ENCODE measurements at places on chromosomes 1 and 21.

- no peak for DNase-seq
These were observed 59.0 kb downstream of the ALPL start for GRCh38 chr1:21568006-21568746.

- DNase-seq = no peak
These were observed 32.4 kb downstream of the PSMG1 start for GRCh38 chr21:39150877-39151276.

- no peak for DNase-seq
These were observed 46.7 kb upstream of the ITPKB start for GRCh38 chr1:226785805-226786204.

DNA sequence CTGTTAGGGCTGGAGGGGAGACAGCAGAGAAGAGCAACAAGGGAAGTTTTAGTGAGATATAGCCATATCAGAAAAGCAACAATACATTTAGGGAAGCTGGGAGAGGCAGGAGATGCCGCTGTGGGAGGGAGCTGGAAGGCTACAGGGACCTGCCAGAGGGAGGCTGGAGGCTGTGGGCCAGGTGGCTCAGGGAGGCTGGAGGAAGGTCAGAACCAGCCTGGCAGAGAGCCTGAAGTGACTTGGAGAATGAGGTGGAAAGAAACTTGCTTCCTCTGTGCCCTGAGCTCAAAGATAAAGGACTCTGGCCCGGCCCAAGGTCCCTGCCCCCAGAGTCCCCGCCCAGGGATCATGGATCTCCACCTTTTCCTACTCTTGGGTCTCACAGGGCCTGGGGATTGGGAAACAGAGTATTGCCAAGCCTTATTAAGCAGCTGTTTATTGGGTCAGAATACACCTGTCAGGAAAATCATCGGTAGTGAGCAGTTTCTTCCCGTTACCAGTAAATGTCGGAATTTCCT, 85.9 kb downstream of the KIF26B start:
- DNase-seq = no peak

- no peak for DNase-seq
These were observed 18.8 kb downstream of the PTPRC start for GRCh38 chr1:198657550-198658064.

- DNase-seq = no peak
These were observed 447.5 kb downstream of the NEGR1 start for GRCh38 chr1:71834601-71835441.

- no peak for DNase-seq
These were observed 384.9 kb downstream of the NCAM2 start for GRCh38 chr21:21383126-21383525.

DNA sequence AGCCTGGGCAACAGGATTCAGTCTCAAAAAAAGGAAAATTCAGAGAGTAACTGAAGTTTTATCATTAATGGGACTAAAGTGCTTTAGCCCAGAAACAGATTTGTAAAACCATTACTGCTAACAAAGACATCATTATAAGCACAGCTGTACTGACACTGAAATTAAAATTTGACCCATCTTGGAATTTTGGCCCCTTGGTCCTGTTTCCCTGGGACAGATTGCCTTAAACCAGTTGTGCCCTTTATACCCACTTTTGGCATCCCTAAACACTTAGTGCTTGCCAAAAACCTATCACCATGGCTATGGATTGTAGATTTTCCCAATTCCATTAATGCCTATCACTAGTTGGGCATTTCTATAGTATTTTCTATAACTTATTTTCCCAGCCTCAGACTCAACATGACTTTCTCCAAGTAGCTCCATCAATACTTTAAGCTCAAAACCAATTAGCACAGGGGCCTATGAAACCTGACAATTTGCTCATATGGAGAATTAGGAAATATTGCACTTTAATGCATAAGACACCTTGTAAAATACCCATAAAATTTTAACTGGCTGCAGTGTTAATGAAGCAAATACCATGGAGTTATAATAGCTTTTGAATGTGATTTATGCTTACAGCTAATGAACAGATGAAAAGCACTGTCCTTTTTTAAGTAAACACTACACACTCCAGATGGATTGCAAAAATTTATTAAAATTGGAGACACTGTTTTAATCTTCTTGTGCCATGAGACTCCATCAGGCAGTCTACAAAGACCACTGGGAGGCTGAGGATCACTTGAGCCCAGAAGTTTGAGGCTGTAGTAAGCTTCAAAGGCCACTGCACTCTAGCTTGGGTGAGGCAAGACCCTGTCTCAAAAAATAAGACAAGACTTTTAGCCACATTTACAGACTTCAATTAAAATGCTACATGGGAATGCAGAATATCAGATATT, 4.3 kb downstream of the GAS5 start:
- no peak for DNase-seq

DNA sequence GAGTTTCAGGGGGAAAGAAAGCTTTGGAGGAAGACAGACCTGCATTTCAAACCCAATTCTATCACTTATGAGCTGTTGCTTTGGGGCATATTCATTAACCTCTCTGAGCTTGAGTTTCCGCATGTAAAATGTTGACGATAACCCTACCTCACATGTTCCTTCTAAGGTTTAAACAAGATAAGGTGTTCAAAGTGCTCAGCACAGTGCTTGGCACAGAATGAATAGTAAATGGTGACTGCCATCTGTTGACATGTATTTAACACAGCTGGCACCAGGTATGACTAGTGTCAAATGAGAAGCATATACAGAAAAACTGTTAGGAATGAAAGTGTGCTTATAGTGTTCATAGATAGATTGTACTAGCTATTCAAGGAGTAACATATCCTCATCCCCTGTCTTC, 155.5 kb downstream of the PTGER3 start:
- no peak for DNase-seq

GRCh38 chr1:212452323-212453155, 19.8 kb downstream of the NENF start:
- no peak for DNase-seq

DNA sequence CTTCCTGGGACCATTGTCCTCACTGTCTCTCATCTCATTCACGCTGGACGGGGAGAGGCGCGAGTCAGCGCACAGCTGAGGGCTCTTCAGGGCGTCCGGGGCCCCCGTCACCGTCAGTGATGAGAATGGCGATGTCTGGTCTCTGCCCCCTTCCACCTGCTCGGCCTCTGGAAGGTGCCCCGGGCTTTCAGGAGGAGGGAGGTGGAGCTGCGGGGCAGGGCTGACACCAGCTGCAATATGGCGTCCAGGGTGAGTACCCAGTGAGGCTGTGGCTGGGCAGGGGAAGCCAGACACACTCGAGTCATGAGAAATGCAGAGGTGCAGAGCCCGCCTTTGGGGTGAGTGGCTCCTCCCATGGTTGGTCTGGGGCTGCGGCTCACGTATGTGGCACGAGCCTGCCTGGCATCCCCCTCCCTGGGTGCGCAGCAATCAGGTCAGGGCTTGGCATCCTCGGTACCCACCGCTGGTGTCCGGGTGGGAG, 15.1 kb downstream of the MORN1 start:
- DNase-seq = no peak

DNA sequence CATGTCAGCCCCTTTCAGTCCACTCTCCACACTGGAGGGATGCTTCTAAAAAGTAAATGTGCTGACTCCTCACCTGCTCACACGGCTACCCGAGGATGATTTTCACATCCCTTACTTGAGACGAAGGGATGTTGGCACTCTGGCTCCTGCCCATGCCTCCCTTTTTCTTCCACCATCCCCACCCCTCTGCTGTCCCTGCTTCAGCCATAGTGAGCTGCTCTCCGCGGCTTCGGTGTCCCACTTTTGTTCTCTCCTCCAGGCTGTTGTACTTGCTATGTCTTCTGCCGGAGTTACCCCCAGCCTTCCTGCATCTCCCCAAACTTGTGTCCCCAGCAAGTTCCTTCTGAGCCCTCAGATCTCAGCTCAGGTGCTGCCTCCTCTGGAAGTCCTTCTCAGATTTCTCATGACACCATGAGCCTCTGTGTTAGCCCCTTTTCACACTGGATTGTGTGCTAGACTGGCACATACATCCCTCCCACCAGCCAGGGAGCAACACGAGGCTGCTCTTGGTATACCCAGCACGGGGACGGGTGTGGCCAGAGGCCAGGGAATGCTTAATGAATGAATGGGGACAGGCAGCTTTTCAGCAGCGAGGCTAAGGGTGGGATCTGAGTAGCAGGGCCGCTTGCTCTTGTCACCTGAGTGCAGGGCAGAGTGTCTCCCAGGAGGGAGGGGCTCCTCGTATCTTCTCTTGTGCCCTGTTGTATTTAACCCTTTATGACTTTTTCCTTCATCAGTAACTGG, 1.3 kb downstream of the ACOT11 start:
- no peak for DNase-seq

GRCh38 chr1:236181059-236181458, 38.7 kb downstream of the GPR137B start:
- DNase-seq = no peak

DNA sequence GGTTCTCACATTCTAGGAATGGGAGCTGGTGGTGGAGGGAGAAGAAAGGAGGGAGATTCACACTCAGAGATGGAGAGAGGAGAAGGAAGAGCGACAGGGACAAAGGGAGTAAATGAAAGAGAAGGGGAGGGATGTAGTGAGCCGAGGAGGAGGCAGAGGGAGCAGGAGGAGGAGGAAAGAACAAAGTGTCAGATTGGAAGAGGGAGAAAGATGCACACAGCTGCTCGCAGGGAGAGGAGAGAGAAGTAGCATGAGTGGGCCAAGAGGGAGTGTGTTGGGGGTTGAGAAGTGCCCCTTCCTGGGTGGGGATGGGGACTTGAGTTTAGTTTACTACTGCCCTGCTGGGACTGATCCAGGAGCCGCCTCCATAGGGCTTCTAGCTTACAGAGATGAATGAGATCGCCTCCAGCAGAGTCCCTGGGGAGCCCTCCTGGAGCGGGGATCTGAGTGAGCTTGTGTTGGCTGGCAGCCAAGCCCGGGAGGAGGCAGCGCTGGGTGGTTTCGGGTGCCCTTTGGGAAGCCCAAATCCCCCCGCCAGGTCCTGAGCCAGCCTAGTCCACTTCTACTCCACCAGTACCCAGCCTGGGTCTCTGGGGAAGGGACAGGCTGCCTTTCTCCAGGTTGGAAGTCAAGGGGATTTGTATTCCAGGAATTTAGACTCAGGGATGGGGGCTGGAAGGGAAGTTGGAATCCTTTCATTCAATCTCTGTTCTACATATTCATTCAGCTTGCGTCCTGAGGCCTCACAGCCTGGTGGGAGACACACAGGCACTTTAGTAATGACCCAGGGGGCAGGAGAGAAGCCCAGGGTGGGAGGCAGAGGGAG, 20.9 kb downstream of the PTPRU start:
- no peak for DNase-seq

GRCh38 chr1:15100121-15100879, 53.2 kb upstream of the TMEM51 start:
- DNase-seq = no peak

DNA sequence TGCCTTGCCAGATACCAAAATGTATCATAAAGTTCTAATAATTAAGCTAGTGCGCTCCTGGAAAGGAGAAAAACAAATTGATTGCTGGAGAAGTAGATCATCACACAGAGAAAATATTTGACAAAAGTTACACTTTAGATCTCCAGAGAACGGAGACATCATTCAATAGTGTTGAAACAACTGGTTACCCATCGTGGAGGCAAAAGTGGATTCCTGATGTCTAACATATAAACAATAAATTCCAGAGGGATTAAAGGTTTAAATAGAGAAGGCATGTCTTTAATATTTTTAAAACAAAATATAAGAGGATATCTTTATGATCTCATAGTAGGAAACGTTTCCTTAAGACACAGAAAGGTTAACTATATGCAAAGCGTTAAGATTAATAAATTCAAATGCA, 41.0 kb downstream of the NRIP1 start:
- no peak for DNase-seq

GRCh38 chr1:182217071-182217470, 155.6 kb upstream of the ZNF648 start:
- no peak for DNase-seq

GRCh38 chr1:75668813-75669212, 55.7 kb upstream of the ACADM start:
- DNase-seq = no peak

- peak; percentile 36 for DNase-seq
These were observed 3.1 kb downstream of the C1orf216 start for GRCh38 chr1:35715568-35716002.

DNA sequence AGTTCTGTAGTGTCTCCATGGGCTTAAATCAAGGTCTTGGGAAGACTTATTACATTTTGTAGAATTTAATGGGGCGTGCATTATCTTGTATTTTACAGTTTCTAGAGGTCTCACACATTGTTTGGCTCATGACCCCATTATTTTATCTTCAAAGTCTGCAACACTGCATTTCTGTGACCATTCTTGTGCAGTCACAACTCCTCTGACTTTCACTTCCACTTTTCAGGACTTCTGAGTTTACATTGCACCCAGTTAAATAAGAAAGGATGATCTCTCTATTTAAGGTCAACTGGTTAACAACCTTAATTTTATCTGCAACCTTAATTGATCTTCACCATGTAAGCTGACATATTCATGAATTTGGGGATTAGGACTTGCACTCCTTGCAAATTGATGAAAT, 1186.6 kb downstream of the MRPL39 start:
- DNase-seq = no peak

DNA sequence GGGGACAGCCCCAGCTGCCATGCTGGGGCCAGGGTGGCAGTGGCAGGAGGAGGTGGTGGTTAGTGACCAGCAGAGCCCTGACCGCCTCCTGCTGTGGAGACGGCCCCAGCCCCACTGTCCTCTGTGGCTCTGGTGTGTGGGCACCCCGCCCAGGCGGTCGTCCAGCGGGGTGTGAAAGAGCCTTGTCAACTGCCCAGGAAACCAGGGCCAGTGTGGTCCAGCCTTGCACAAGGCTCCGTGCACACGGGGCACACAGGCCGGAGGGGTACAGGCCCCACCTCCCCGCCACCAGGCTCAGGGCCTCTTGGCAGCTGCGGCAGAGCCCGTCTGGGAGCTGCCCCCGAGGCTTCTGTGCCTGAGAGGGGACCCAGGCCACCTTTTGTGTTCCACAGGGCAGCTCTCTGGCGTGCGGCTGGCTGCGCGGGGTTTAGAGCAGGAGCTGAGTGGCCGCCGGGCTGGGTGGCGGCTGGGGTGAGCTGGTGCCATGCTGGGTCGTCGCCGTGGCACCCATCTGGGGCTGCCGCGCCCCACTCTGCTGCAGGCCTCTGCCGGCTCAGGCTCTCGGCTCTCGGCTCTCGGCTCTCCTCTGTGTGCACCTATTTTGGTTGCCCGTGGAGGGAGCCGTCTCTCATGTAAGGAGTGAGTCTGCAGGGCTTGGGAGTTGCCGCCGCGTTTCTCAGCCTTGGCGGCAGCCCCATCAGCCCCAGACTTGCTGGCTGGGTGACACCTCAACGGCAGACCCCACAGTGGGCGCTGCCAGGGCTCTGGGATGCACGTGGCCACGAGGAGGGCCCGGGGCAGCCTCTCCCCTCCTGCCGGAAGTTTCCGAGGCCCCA, 36.1 kb downstream of the SLX9 start:
- no peak for DNase-seq

DNA sequence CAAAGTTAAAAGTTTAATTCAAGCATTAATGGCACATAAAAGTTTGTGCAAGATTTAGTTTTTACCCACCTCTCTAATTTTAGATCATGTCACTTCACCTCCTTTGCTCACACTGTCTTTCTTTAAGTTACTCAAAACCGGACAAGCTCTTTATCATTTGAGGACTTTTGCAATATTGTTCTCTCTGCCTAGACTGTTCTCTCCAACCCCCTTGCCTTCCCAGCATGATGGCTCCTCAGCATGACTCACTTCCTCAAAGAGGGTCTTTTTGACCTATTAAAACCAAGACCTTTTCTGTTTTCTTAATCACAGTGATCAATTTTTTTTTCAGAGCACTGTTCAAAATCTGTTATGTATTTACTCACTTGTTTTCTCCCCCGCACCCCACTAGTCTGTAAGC, 61.3 kb downstream of the XKR8 start:
- no peak for DNase-seq

Measured in NCI-H2081 treated with DMSO at 0.1 percent for 48 hours (cell line).